ENCODE measurements at places on chromosomes 1 and 21. TPM values are rescaled to one million over a fixed set of nuclear protein-coding genes. Genes with fewer than 3 reads are reported as not detected.

The URB1 gene
- polyA plus RNA-seq, result 1.8 TPM

The S100A14 gene
- polyA plus RNA-seq, result not detected

The PLXNA2 gene
- 0.15 TPM for polyA plus RNA-seq

The MSH4 gene
- polyA plus RNA-seq, result 0.10 TPM

The CD244 gene
- 1.6 TPM for polyA plus RNA-seq

The UBE2J2 gene
- polyA plus RNA-seq, result 74.3 TPM

The PDZK1 gene
- 0.30 TPM for polyA plus RNA-seq

The ATP6V1G3 gene
- polyA plus RNA-seq, result not detected

The LDLRAD1 gene
- not detected for polyA plus RNA-seq

The LGR6 gene
- not detected for polyA plus RNA-seq

The FLG2 gene
- polyA plus RNA-seq, result not detected

The BCAN gene
- polyA plus RNA-seq, result not detected

The LAMC2 gene
- polyA plus RNA-seq, result not detected

The MYOCOS gene
- polyA plus RNA-seq, result 0.14 TPM

The S100A8 gene
- 28.0 TPM for polyA plus RNA-seq
